COR-L47 (cell line): ENCODE measurements at places on chromosomes 3 and 15.

- no peak for DNase-seq
These were observed 61.3 kb downstream of the VGLL4 start for GRCh38 chr3:11582191-11582968.

- no peak for DNase-seq
These were observed 844.9 kb upstream of the SEMA6D start for GRCh38 chr15:46872286-46872980.

GRCh38 chr3:128353991-128354687 lies 112.6 kb downstream of the DNAJB8 start:
- DNase-seq, result no peak

GRCh38 chr3:36827133-36827532 lies 62.8 kb upstream of the DCLK3 start:
- no peak for DNase-seq

DNA sequence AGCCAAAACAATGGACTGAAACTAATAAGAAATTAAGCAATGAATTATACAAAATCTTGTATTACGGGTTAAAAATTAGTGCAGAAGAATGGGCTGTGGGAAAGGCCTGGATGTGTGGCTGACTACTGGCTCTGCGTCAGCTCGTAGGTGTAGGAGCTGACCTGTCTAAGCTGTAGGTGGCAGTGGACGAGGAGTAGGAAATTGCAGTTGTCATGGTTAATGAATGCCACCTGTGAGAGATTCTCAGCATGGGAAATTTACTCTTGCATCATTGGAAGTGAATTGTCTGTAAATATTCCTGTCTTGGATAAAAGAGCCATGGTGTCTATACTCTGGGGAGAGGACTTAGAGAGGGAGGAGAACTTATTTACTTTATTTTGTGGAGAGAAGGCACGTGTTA lies 23.4 kb downstream of the CHRNA7 start:
- DNase-seq, result peak; percentile 58

- no peak for DNase-seq
These were observed 1.1 kb downstream of the C2CD4B start for GRCh38 chr15:62164014-62164395.

DNA sequence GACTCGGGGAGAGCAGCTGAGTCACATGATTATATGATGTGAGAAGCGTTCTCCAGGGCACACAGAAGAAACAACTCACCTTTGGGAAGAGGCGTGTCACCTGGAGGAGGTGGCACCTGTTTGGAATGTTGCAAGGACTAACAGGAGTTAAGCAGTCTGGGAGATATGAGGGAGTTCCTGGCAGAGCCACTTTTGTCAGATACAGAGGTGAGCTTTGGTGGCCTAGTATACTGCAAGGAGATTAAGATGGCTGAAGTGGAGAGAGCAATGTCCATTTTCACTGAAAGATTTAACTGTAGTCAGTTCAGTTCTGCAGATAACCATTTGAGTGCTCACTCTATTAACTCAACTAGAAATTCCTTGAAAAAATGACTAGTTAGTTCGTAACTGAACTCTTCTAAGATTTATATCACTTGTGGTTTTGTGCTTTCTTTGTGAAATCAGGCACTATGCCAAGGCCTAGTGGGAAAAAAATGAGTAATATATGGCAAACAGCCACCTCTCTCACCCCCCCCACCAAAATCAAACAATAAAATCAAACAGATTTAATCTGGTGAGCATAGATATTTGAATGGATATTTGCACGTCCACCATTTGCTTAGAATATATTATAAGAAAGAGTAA lies 61.3 kb downstream of the CRYBG3 start:
- DNase-seq, result peak; percentile 19

- no peak for DNase-seq
These were observed 57.4 kb downstream of the BSN start for GRCh38 chr3:49611719-49612118.
